Cortex of kidney (tissue), 1 donor: ENCODE measurements at places on chromosomes 12 and 14.

- no peak for DNase-seq
Measured at GRCh38 chr12:59041241-59042121, 121.2 kb upstream of the LRIG3 start.

DNA sequence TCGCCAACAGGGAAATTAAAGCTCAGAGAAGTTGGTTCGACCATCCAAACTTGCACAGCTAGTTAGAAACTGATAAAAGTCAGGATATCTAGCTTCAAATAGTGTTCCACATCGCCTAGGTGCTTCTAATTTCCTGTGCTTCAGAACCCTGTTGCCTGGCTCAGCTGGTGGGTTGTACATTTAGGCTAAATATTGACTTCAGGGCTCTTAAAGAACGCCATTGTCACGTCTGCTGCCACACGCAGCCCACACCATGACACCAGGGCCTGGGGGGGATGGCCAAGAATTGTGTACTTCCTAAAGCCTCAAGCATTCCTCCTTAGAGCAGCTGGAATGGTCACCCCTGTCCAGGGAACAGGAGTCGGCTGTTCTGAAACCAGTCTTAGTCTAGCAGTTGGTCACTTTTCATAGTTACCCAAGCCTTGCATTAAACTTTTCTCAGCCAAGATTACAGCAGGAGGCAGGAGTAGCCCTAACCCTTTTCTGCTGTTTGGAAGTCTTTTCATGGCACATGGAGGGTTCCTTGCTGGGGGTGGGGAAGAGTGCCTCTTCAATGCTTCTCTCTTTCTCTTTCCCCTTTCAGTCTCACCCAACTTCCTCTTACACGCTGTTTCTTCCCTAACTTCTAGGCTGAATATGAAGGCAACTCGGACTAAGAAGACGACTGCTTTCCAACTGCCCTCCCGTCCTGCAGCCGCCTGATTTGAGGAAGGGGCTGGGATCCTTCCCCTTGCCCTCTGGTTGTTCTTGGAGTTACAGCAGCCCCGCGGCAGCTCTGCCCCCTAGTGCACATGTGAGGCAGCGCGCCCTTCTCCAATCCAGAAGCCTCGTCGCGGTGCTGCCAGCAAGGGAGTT lies 17.1 kb downstream of the FOS start:
- DNase-seq, result no peak

DNA sequence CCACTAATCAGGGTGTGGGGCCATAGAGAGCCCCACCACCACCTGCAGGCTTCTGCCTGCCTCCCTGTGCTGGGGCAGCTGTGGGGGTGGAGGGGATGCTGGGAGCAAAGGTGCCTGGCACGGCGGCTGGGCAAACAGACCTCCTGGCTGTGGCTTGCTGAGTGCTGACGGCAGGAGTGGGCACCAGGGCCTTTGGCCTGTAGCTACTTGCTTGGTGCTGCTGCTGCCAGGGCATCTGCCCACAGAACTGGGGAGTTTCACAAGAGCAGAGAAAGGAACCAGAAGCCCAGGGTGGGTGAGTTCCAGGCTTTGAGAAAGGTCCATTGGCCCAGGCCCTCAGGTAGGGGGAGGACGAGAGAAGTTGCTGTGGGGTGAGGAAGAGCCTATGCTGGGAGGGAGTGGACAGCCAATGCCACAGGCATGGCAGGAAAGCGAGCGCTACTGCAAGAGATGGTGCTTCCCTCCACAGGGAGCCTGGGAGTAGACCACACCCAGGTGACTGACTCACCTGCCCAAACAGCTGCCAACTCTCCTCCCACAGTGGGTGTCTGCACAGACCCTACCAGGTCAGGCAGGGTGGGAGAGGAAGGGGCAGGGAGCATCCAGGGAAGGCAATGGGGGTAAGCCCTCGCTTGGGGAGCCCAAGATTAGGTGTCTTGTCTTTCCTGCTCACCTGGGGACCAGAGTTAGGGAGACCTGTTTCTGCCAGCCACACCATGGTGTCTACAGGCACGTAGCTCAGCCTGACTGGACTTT lies 39.0 kb upstream of the HDAC7 start:
- DNase-seq, result no peak

- DNase-seq, result no peak
Measured at GRCh38 chr12:23950775-23951451, 1.4 kb upstream of the SOX5 start.
